ENCODE measurements at places on chromosomes 5 and 9. TPM values are rescaled to one million over a fixed set of nuclear protein-coding genes. Genes with fewer than 3 reads are reported as not detected.

DNA sequence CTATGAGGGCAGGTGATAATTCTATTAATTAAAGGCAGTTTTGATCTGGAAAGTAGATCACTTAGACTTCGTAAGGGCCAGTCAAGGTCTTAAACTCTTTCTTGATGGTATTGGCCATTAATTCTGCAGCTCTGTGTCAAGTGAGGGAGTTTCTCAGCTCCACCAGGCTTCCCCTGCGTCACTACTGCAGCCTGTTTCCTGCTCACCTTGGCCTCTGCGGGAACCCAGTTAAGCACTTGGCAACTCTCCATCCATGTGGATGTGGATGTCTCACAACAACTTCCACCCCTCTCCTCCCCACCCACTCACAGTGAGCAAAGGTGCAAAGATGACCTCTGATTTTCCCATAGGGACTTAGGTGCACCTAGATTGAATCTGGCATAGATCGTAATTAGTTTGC, 191.6 kb downstream of the PLK2 start:
- H3K36me3 ChIP-seq = no peaks in the 10 kb centered on the region
- H3K27me3 ChIP-seq = no peaks in the 10 kb centered on the region
- DNase-seq = no peak
- H3K4me3 ChIP-seq = no peak overlapping the region

DNA sequence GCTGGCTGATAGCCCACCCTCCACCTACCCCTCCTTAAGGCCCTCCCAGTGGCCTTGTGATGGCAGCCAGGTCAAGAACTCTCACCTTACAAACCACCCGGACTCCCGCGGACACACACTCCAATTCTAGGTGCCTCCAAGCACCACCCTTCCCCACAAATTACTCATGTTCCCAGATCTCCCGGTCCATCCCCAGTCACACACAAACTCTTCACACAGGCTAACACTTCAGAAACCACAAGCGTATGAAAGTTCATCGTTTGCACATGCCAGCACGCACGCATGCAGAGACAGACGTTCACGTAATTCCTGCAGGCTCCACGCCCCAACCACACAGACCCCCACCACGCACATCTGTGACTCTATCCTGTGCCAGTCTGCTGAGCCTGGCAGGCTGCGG, 18.0 kb downstream of the NR5A1 start:
- H3K36me3 ChIP-seq = no peaks in the 10 kb centered on the region
- peaks cover 38% of the 10 kb centered on the region for H3K27me3 ChIP-seq
- no peak for DNase-seq

DNA sequence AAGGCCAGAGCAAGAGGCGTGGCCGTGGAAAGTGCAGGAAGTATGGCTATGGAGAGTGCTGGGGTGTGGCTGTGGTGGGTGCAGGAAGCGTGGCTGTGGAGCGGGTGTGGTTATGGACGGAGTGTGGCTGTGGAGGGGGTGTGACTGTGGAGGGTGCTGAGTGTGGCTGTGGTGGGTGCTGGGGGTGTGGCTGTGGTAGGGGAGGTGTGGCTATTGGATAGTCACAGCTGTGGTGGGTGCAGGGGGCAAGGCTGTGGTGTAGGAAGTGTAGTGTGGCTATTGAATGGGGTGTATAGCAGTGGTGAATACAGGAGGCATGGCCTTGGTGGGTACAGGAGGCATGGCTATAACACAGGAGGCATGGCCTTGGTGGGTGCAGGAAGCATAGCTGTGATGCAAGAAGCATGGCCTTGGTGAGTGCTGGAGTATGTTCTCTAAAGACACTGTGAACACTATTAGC, 40.8 kb upstream of the SPATA31C2 start:
- no peak overlapping the region for H3K4me3 ChIP-seq
- no peak overlapping the region for H3K27ac ChIP-seq
- DNase-seq = no peak
- peaks cover 9% of the 10 kb centered on the region for H3K4me1 ChIP-seq
- H3K27me3 ChIP-seq = peaks cover 34% of the 10 kb centered on the region
- H3K36me3 ChIP-seq = no peaks in the 10 kb centered on the region

KIAA0825 gene
- 3.1 TPM for total RNA-seq

FAM13B gene
- total RNA-seq = 39.6 TPM

TMEM252 gene
- total RNA-seq = 0.67 TPM

SPINK4 gene
- not detected for total RNA-seq
